ENCODE measurements at places on chromosomes 13 and 19. TPM values are rescaled to one million over a fixed set of nuclear protein-coding genes. Genes with fewer than 3 reads are reported as not detected.

CD33 gene
- under 0.01 TPM for total RNA-seq

MED26 gene
- 4.9 TPM for total RNA-seq

FUT1 gene
- 7.7 TPM for total RNA-seq

PDE4A gene
- total RNA-seq = 1.3 TPM

POLR1G gene
- total RNA-seq = 7.0 TPM

LILRB3 gene
- not detected for total RNA-seq

CASP14 gene
- not detected for total RNA-seq

ZNF649 gene
- 9.1 TPM for total RNA-seq

Measured in dermis microvascular lymphatic vessel endothelial cell (primary cell).